Testis (tissue), 5 donors: ENCODE measurements at places on chromosomes 2 and 18. TPM values are rescaled to one million over a fixed set of nuclear protein-coding genes. Genes with fewer than 3 reads are reported as not detected.

GRCh38 chr2:225076125-225076524, 33.9 kb upstream of the DOCK10 start:
- no peaks in the 10 kb centered on the region for H3K36me3 ChIP-seq
- no peak overlapping the region for H3K4me3 ChIP-seq
- no peak for DNase-seq

Gene MALL
- 7.6 TPM for total RNA-seq

GRCh38 chr2:27588308-27588707, 5.5 kb downstream of the ZNF512 start:
- peaks cover 6% of the 10 kb centered on the region for H3K4me1 ChIP-seq
- no peak for DNase-seq
- no peaks in the 10 kb centered on the region for H3K36me3 ChIP-seq

DNA sequence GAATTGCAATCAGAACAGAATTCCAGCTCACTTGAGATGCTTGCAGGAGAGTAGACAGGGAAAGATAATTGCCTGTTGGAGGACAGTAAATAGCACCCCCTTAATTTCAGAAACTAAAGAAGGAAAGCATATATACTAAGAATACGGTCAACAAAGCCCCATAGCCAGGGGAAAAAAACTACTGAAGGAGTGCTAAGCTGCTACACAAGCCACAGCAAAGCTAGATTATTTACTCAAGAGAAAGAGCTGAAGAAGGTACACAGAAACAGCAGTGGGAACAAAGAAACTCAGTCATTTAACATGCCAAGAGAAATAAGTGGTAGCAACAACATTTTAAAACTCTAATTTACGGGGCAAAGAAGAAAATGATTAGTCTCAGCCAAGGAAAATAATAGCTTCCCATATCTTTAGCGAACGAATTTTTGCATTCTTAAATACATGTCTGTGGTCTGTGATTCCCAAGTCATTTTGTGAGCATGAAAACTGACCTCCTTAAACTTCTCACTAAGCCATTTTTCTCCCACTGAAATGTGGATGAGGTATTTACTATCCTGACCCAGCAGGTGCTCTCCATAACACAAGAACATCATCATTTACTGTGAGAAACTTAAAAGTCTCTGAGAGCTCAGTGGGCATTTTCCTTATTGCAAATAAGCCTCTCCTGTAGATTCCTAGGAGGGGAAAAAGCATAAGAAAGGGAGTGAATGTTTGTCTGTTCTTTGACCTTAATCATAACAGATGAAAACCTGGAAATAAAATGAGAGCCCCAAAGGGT, 196.0 kb downstream of the PAX3 start:
- no peak for DNase-seq
- no peaks in the 10 kb centered on the region for H3K4me1 ChIP-seq
- H3K27ac ChIP-seq: no peak overlapping the region
- H3K36me3 ChIP-seq: no peaks in the 10 kb centered on the region
- no peak overlapping the region for H3K4me3 ChIP-seq

Gene UBE2E3
- 113 TPM for total RNA-seq

GRCh38 chr18:48589797-48590519, 51.1 kb downstream of the CTIF start:
- no peak overlapping the region for H3K4me3 ChIP-seq
- peaks cover 8% of the 10 kb centered on the region for H3K4me1 ChIP-seq
- H3K27ac ChIP-seq: no peak overlapping the region
- DNase-seq: no peak
- H3K36me3 ChIP-seq: no peaks in the 10 kb centered on the region

- no peaks in the 10 kb centered on the region for H3K36me3 ChIP-seq
- H3K27me3 ChIP-seq: no peaks in the 10 kb centered on the region
- H3K4me3 ChIP-seq: no peak overlapping the region
- no peak for DNase-seq
- H3K27ac ChIP-seq: no peak overlapping the region
These were observed 34.1 kb downstream of the AGAP1 start for GRCh38 chr2:235527806-235528469.

GRCh38 chr18:77376043-77376732, 126.5 kb downstream of the GALR1 start:
- peak; percentile 42 for DNase-seq
- H3K27me3 ChIP-seq: no peaks in the 10 kb centered on the region
- peaks cover 2% of the 10 kb centered on the region for H3K4me1 ChIP-seq
- no peaks in the 10 kb centered on the region for H3K36me3 ChIP-seq

DNA sequence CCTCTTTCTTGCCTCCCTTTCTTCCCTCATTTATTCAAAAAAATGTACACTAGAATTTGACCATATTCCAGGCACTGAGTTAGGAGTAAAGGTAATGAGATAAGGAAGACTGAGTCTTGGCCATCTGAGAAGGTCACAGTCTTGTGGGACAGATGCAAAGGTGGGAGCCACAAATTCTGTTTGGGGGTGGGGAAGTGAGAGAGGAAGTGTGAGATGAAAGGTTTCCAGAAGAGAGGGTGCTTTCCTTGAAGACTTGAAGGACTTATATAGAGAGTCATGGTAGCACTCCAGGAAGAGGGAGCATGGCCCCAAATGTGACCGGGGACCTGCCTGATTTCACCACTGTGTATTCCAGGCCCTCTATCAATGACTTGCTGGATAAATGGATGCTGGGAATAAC, 320.6 kb downstream of the LPIN1 start:
- no peak overlapping the region for H3K4me3 ChIP-seq
- no peaks in the 10 kb centered on the region for H3K27me3 ChIP-seq
- peaks cover 6% of the 10 kb centered on the region for H3K4me1 ChIP-seq
- H3K27ac ChIP-seq: no peak overlapping the region

DNA sequence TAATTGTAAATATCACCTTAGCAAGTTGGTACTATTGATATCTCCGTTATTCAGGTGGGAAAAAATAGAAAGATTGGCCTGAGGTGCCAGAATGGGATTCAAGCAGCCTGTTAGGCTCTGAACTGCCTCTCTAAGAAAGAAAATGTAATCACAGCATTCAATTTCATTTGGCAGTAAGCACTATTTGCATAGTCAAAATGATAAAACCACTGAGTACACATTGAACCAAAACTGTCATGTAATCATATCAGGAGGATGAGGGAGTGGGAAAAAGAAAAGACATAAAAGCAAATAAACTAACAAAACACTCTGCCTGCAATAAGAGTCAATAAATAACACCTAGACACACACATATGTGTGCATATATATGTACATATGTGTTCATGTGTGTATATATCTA, 103.9 kb upstream of the TACR1 start:
- H3K36me3 ChIP-seq: no peaks in the 10 kb centered on the region
- no peaks in the 10 kb centered on the region for H3K27me3 ChIP-seq

Gene TUBA3E
- 141 TPM for total RNA-seq

Gene NOP58
- 61.8 TPM for total RNA-seq

DNA sequence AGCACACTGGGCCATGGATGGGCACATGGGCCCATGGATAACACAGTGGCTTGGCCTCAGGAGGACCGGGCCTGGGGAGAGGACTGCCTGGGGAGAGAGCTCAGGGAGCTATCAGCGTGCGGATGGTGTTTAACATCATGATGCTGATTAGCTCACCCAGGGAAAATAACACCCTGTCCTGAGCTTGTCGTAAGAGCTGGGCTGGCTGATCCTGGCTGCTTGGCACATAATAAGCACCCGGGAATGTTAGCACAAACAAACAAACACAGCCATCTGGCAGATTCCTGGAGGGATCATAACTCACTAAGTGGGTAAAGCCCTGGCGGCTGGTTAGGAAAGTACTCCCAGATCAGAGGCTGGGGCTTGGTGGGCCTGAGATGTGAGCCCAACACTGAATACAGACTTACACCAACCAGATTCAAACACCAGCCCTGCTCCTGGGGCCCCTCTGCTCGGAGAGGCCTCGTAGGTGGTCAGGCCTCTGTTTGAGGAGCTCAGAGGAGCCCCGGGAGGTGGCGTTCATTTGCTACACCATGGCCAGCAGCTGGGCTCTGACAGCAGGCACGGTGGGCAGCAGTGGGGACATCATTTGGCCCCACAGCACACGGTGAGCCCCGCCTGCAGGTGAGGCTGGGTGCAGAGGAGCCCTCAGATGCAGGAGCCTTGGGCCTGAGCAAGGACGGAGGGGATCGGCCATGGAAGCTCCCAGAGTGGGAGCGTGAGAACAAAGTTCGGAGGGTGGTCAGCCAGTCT, 193.4 kb upstream of the HDAC4 start:
- H3K4me1 ChIP-seq: no peaks in the 10 kb centered on the region
- H3K4me3 ChIP-seq: no peak overlapping the region
- no peaks in the 10 kb centered on the region for H3K27me3 ChIP-seq
- DNase-seq: no peak
- H3K36me3 ChIP-seq: no peaks in the 10 kb centered on the region

Gene AP1S3
- 3.2 TPM for total RNA-seq

Gene CRYGC
- not detected for total RNA-seq

GRCh38 chr2:49973917-49974368, 819.6 kb upstream of the FSHR start:
- peak; percentile 86 for DNase-seq
- H3K27ac ChIP-seq: no peak overlapping the region
- peak overlapping the region; percentile 43 for H3K4me3 ChIP-seq
- no peaks in the 10 kb centered on the region for H3K4me1 ChIP-seq
- no peaks in the 10 kb centered on the region for H3K27me3 ChIP-seq

- H3K27ac ChIP-seq: no peak overlapping the region
- H3K27me3 ChIP-seq: no peaks in the 10 kb centered on the region
- no peak overlapping the region for H3K4me3 ChIP-seq
- no peaks in the 10 kb centered on the region for H3K36me3 ChIP-seq
- H3K4me1 ChIP-seq: no peaks in the 10 kb centered on the region
These were observed 30.1 kb upstream of the PID1 start for GRCh38 chr2:229301237-229301636.

DNA sequence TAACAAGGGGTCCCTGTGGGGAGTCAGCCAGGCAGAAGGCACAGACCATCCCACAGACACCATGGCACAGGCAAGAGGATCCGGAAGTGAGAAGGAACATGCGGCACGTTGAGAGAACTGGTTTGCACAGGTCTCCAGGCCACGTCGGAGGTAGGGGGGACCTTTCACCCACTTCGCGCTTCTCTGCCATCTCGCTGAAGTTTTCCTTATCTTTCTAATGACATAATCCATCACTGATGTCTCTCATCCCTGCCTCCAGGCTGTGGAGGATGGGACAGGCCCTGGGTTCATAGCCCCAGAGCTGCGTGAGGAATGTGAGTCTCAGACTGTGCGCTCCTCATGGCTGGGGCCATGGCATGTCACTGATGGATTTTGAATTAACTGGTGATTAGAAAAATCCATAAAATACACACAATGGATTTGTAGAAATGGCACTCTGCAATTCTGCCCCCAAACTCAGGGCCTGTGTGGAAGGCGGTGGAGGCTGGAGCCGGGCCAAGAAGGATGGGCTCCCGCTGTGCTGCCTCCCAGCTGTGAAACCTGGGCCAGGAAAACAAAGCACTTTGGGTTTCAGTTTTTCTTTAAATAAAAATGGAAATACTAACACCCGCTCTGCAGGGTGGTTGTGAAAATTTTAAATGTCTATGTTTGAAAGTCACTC, 113.3 kb upstream of the ALKAL2 start:
- no peak overlapping the region for H3K27ac ChIP-seq
- no peaks in the 10 kb centered on the region for H3K27me3 ChIP-seq
- DNase-seq: no peak
- no peaks in the 10 kb centered on the region for H3K36me3 ChIP-seq

DNA sequence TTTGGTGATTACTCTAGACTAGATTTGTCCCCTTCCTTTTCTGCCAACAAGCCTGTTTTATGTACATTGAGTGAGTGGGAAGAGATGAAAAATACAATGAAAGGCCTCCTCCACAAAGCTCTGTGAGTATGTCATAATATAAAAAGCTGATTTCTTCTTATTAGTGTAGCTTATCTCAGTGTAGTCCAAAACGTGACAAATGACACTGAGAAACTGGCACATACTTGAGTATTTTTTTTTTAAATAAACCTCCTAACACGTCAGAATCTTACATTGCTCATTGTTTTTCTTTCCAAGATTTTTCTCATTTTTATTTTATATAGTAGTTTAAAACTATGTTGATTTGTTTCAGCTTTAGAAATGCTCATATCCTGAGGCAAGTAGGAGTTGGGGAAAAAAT, 17.9 kb upstream of the FIGN start:
- no peak overlapping the region for H3K4me3 ChIP-seq
- no peaks in the 10 kb centered on the region for H3K4me1 ChIP-seq
- no peaks in the 10 kb centered on the region for H3K36me3 ChIP-seq
- no peaks in the 10 kb centered on the region for H3K27me3 ChIP-seq
- DNase-seq: no peak

Gene PLEK
- total RNA-seq: 2.4 TPM
